ENCODE measurements at places on chromosomes 5 and 9.

DNA sequence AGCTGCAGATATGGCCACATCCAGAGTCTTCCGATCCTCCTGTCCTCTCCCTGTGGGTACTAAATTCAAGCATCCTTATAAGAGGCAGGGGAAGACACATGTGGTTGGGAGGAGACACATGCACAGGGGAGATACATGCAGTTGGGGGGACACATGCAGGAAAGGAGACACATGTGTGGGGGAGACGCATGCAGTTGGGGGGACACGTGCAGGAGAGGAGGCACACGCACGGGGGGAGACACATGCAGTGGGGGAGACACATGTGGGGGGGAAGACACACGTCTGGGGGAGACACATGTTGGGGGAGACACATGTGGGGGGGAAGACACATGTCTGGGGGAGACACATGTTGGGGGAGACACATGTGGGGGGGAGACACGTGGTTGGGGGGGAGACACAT lies 21.2 kb upstream of the OLFM1 start:
- DNase-seq = no peak

- no peak for DNase-seq
Measured at GRCh38 chr9:129108805-129109536, 1.6 kb downstream of the CRAT start.

DNA sequence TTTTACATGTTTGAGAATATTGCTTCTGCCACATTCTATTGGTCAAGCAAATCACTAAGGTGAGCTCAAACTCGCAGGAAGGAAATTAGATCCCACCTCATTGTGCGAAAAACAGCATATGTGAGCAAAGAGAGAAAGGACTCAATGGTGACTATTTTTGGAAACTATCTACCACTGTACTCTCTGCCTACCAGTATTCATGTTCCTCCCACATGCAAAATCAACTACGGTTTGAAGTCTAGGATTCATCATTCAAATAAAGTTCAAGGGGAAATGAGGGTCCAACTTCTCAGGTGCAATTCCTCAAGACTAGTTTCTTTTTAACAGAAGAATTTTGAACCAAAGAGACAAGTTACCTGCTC lies 60.6 kb downstream of the FAM174A start:
- DNase-seq = no peak

DNA sequence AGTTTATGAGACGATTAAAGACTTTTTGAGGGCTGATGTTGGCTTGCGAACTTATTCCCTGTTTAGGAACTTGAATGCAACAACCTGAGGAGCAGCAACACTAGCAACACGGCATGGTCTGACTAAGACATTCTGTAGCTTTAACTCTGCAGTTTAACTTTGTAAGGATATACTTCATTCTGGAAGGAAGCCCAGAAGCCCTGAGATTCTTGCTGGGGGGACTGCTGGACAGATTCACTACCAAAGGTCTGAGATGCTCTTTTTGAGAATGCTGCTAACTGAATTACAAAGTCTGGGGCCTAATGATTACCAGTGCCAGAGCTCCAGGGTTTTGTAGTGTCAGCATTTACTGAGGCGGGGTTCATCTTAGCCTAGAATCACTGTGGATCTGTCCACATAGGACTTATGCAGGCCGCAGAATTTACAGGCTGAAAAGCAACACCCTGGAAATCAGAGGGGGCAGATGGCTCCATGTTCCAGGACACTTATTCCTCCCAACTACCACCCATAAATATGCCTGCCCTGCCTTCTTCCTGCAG lies 537.1 kb upstream of the CDH18 start:
- DNase-seq = no peak

DNA sequence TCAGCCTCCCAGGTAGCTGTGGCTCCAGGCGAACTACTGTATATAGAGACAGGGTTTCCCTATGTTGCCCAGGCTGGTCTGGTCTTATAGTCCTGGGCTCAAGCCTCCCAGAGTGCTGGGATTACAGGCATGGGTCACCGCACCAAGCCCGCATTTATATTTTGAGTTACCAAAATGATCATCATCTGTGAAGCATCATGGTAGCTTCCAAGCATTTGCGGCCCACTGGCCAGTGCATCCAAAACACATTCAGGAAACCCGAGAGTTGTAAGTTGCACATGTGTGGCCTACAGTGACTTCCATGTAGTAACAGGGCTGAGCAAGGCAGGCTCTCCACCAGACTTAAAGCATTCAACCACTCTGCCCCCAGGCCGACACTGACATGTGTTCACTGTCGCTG lies 2.3 kb downstream of the BRD3OS start:
- DNase-seq = no peak

- DNase-seq = no peak
Measured at GRCh38 chr9:82129708-82130107, 141.1 kb downstream of the SPATA31D1 start.

- DNase-seq = peak; percentile 42
Measured at GRCh38 chr5:62287237-62287636, 18.8 kb upstream of the KIF2A start.

DNA sequence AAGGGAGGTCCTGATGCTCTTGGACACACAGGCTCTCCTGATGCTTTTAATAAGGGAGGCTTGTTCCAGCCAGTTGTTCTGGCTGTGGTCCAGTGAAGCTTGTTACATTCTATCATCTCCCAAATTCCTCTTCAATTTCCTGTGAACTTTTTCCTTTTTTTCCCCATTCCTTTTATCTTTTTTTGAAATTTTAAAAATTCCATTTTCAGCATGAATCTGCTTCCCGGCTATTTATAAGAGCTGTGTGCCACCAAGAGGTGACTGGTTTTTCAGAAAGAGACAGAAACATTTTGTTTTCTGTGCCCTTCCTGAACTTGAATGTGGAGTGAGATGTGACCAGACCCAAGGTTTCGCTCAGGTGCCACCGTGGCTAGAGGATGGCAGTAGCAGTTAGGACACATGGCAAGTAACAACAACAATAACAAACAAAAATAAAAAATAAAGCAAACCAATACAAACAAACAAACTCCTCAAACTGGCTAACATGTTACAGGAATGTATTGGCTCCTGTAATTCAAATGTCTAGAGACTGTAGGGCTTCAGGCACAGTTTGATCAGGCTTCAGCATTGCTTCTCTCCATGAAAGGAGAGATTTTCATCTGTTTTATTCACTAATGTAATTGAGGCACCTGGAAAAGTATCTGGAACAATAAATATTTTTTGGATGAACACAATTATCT lies 121.1 kb downstream of the BOD1 start:
- no peak for DNase-seq

DNA sequence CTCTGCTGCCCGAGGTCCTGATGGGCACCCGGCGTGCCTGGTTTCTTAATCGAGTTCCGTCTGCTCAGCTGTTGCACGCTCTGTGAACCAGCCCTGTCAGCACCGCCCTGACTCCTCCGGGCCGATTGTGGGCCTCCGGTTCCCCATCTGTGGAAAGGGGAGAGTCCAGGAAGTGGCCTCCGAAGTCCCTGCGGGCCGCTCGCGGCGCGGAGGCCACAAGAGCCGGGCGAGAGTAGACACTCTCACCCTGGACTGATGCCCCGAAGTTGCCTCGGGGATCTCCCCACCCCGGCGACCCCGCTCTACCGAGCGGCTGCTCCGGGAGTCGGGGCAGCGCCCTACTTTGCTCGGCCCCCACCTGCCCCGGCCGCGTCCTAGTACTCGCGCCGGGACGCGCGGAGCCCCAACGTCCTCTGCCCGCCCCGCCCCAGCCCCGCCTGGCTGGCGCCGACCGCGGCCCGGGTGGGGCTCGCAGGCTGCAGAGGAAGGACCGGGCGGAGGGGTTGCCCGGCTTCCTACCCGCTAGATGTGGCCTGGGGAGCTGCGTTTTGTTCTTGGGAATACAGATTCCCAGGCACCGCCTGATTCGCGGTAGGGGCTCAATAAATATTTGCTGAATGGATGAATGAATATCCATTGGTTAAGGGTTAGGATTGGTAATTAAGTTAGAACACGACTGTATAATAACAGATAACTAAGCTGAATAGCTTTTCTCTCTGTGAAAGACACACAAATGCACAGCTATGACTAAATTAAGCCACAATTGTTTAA lies 935 bp upstream of the ZNF367 start:
- DNase-seq = peak; percentile 85

- peak; percentile 97 for DNase-seq
Measured at GRCh38 chr5:67182301-67182790, 14.3 kb downstream of the CD180 start.

- DNase-seq = peak; percentile 79
Measured at GRCh38 chr5:177362610-177363507, 5.1 kb downstream of the RGS14 start.

DNA sequence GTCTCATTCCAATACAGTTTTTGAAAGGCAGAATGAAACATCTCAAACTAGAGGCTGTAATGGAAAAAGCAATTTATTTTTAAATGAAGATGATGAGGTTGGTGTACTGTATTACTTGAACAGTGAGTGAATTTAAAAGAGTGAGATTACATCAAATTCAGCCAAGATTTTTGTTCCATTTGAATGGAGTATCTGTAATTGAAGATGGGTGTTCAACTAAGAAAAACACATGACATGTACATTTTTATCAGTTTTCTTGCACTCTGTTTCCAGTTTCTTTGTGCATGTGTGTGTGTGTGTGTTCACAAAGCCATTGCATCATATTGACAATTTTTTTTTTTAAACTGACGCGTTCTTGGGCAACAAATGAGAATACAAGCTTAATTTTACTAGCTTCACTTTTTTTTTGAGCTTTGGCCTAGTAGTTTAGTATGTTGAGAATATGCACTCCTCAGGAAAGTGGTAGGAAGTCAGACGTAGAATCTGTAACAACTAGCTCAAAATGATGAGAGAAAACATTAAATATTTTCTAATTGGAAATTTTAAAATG lies 243.5 kb downstream of the MAST4 start:
- peak; percentile 19 for DNase-seq

DNA sequence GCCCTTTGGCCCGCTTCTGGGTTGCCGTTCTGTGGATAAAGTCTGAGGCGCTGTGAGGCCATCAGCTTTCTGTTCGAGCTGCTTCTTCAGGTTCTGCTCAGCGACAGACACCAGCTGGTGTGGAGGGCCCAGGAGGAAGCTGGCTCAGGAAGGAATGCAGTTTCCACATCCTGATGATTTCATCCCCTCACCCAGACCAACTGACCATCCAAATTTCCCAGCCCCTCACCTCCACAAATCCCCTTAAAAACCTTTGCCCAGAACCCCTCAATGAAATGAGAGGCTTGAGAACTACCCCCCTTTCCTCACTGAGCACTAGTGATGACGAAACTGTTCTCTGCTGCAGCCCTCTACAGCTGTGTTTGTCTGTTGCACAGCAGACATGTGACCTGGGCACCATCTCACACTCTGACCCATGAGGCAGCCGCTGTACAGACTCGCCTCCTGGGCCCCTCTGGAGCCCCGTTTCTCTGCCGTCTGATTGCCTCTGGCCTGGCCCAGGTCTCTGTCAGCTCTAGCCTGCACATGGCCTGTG lies 45.4 kb downstream of the SPATA31C2 start:
- peak; percentile 46 for DNase-seq

- DNase-seq = no peak
Measured at GRCh38 chr9:108801949-108802348, 53.8 kb downstream of the ACTL7B start.

Data from suppressor macrophage treated with lipopolysaccharide for 1 hour (primary cell).